ENCODE measurements at places on chromosomes 6 and 20.

- no peak for DNase-seq
These were observed 417.4 kb upstream of the SOX4 start for GRCh38 chr6:21176197-21176596.

- no peak for DNase-seq
These were observed 286.5 kb upstream of the PRND start for GRCh38 chr20:4435225-4435624.

DNA sequence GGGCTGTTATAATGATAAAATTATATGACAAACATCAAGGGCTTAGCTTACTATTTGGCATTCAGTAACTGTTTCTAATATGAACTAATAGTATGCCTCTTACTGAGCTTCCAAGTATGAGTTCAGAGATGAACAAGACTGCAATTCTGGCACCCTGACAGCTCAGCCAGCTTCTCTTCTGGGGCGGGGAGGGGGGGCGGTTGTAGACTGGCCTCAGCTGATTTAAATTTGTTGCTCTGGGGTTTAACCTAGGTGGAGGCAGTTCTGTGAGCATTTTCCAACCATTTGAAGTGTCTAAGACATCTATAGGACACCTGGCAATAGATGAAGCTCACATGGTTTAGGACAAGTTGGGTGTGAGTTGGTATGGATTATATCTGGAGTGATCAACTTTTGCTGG, 401.9 kb downstream of the QKI start:
- DNase-seq = no peak

- DNase-seq = peak; percentile 2
These were observed 668 bp downstream of the PKIB start for GRCh38 chr6:122610690-122611455.
